ENCODE measurements at places on chromosomes 7 and 10.

DNA sequence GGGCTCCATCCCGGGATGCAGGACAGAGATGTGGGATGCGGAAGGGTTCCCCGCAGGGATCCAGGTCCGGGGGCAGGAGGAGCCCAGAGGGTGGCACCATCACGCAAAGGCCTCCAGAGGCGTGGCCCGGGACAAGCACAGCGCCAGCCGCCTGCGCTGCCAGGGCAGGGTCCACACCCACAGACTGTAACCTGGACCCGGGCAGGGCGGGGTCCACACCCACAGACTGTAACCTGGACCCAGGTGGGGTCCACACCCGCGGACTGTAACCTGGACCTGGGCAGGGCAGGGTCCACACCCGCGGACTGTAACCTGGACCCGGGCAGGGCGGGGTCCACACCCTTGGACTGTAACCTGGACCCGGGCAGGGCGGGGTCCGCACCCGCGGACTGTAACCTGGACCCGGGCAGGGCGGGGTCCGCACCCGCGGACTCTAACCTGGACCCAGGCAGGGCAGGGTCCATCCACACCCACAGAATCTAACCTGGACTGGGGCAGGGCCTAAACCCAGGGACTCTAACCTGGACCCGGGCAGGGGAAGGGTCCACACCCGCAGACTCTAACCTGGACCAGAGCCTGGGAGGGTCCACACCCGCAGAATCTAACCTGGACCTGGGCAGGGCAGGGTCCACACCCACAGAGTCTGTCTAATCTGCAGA, 37.5 kb upstream of the SUN1 start:
- no peak for DNase-seq

GRCh38 chr7:155007947-155008346, 5.0 kb upstream of the PAXIP1 start:
- peak; percentile 17 for DNase-seq

DNA sequence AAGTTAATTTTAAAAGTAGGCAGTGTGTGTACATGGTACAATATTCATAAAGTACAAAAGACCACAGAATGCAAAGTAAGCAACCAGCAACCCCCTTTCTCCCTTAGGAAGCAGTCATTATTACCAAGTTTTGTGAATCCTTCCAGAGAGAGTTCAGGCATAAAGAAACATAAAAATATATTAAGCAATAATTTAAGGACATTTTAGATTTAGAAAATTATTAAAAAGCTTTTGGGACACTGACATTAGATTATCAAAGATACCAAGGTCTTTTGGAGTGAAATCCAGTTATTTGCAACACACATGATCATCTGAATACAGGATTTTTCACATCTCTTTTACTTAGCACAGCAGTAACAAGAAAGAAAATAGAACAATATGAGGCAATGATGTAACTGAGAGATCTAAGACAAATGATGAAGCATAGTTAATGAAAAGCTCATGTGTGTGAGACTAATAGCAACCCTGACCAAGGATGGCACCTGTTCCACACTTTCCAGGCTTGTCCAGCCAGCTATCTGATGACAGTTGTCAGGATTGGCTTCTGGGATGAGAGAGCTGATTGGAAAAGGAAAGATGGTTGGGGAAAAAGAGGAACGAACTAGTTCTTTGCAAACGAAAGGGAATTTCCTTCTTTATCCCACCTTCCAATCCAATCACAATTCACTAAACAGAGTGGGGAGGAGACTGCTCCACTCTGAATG, 115.5 kb upstream of the LAMB4 start:
- DNase-seq: no peak

DNA sequence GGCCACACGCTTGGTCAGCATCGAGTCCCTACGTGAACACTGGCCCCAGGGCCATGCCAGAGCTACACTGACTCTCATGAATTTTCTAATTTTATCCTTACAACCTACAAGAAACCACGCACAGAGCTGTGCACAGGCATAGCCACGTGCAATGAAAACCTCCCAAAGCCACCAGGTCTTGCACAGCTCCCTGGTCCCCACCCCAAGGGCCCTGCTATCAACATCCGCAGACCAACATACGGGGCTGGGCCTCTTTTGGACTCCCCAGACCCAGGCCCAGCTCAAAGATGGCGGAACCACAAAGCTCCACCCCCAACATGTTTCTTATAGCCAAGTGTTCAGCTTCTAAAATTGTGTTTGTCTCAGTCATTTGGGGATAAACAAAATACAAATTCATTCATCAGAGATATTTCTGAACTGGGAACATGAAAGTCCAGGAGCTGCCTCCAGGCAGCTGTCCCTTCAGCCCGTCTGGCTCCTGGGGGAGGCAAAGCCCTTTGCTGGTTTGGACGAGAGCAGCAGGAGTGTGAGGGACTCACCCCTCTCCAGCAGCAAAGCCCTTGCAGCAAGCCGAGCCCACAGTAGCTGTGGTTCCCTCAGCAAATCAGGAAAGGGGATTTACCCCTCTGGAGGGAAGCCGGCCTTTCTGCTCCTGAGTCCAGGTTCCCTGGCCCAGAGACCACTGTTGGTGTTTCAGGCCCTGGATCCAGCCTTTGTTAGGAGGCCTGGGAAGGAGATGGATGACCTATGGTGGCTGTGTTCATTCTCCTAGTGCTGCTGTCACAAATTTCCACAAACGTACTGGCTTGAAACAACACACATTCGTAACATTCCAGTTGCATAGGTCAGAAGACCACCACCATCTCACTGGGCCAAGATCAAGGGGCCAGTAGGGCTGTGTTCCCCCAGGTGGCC, 75.1 kb downstream of the OAT start:
- no peak for DNase-seq

DNA sequence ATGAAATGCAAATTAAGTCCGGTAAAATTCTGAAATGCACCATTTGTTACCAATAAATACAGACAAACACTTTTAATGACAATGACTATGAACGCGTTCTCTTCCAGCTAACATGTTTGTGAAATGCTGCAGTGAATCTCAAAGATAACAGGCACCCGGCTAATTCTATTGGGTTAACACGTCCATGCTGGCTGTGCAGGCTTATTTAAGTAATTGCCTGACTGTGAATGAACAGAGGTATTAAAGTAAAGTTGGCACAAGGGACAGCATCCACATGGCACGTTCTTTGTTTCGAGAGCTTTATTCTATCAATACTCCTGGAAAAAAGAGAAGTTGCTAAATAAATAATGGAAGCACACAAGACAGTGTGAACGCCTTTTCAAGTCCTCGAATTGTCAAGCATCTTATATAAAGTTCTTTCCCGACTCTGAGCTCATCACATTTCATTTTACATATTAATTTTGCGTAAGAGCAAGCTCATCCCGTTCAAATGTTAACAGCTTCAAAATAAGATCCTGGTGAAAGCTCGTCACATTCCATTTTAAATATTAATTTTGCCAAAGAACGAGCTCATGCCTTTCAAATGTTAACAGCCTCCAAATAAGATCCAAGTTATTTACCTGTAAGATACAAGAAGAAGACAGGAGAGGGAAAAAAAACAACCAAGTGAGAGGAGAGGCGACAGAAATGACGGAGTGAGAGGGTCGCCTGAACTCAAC, 111.3 kb upstream of the RHEB start:
- DNase-seq: no peak

DNA sequence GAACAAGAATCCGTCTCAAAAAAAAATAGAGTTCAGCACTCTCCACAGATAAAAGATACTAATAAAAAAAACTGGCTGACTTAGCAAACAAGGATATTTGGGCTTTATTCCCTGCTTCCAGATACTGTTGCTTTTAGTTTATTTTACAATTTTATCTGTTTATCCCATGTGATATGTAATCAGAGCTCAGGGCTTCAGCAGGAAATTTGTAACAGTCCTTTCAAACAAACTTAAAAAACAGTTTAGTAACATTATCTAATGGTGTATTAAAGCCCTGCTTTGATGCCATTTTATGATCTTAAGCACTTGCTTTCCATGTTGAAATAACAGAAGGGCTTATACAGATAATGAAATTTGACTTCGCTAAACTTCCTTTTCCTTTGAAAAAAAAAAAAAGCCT, 28.1 kb downstream of the DCLRE1A start:
- DNase-seq: no peak

- no peak for DNase-seq
Observed at GRCh38 chr7:28580665-28581064, 168.3 kb downstream of the CREB5 start.

DNA sequence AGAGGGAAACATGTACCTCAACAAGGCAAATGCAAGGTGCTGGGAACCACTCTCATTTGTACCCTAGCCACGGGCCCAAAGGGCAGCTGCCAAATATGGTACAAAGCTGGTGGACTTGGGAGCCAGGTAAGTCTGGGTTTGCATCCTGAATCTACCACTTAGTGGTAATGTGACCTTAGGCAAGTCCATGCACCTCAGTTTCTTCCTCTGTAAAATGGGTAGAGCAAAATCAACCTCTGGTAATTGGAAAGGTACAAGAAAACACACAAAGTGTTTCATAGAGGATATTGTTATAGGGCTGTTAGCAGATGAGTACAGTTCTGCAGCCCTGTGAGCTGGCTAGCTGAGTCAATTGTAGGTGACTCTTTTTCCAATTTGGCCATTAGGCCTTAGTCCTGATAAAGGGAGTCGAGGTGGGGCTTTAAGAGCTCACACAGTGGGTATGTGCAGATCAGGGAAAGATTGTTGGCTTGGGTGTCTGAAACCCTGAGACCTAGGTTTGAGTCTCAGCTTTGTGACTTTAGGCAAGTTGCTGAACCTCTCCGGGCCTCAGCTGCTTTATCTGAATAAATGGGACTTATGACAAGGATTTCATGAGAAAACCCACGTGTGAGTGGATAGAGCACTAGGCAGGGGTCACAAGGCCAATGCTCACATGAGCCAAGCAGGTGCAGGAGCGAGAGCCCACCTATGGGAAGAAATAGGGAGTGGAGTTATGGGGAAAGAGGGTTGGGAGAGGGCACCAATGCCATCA, 121.3 kb upstream of the GDF10 start:
- DNase-seq: no peak

DNA sequence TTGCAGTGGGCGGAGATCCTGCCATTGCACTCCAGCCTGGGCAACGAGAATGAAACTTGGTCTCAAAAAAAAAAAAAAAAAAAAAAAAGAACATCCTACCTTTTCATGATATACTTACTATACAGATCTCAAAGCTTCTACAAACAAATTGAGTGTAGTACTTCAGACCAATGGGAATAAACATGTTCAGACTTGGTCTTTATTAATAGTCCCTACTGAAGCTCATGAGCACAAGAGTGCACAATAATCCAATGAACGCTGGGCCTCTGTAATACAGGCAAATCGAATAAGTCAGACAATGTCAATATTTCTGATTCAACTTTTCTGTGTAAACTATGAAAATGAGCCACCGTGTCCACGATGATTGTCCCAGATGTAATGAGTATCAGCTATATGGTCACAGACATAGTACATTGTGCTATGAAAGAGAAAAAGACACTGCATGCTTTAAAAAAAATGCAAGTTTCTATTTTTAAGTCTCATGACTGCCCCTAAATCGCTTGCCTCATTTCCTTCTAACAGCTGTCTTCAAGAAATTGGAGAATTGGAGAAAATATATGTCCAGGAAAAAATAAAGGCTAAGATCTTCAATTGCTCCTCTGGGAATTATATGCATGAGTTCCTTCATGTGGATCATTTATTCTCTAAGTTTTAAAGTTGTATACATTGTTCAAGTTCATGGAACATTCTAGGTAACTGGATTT, 64.0 kb upstream of the CTTNBP2 start:
- DNase-seq: no peak

DNA sequence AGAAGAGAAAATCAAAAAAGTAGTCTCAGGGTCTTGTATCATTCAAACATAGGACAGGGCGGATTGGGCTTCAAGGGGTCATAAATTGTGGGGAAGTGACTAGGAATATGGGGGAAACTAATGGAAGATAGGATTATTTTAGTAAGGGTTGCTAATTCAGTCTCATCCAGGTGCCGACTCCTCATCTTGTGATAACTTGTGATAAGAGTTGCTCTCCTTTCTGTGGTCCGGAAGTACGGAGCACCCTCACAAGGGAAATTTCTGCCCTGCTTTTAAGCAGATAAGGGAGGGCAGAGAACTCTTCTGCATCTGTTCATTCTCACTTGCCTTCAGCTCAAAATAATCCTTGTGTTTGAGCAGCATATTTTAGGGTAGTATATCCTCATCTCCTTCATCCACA, 436.4 kb upstream of the LRGUK start:
- DNase-seq: no peak

GRCh38 chr10:29555746-29556481, 78.9 kb downstream of the SVIL start:
- no peak for DNase-seq

GRCh38 chr7:91660734-91661356, 219.7 kb downstream of the MTERF1 start:
- no peak for DNase-seq

DNA sequence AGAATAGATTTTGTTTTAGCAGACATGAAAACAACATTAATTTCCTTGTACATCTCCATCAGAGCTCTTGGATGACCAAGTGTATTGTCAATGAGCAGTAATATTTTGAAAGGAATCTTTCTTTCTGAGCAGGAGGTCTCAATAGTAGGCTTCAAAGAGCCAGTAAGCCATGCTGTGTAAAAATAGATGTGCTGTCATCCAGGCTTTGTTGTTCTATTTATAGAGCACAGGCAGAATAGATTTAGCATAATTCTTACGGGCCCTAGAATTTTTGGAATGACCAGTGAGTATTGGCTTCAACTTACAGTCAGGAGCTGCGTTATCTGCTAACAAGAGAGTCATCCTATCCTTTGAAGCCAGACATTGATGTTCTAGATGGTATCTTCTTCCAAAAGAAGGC, 19.0 kb downstream of the MINPP1 start:
- DNase-seq: no peak

DNA sequence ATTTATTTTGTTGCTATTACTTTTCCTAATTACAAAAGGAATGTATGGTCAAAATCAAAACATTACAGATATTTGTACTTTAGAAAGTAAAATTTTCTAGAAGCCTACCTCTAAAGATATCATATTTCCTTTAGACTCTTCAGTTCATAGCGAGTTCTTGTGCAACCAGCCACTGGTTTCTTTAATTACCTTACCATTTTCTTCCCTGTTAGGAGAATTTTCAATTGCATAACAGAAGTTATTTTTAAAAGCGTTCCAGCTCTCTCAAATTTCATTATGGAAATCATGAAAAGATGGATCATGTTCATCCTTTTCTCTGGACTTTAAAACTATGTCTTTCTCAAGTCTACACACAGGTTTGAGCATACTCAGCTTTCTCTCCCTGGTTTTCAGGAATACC, 5.0 kb upstream of the TRUB1 start:
- DNase-seq: no peak

DNA sequence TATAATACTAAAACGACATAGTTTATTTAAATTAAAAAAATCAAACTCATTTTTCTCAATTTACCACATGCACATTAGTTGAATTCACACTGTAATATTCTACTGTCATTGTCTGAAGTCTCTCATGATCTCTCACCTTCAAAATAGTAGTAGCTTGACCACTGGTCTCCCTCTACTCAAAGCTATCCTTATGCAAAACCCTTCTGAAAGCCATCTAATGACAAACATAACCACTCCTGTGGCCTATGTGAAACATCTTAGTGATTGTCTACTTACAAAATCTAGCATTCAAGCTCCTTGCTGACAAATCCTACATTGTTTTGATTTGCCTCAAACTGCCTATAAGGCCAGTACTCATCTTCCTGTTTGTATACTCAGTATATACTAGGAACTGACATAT, 606.0 kb upstream of the GHITM start:
- no peak for DNase-seq

Data from activated naive CD8-positive, alpha-beta T cell treated with anti-CD3 and anti-CD28 coated beads, Interleukin-2, amount 50 U/mL, for 24 hours (primary cell).